ENCODE measurements at places on chromosomes 12 and 14.

DNA sequence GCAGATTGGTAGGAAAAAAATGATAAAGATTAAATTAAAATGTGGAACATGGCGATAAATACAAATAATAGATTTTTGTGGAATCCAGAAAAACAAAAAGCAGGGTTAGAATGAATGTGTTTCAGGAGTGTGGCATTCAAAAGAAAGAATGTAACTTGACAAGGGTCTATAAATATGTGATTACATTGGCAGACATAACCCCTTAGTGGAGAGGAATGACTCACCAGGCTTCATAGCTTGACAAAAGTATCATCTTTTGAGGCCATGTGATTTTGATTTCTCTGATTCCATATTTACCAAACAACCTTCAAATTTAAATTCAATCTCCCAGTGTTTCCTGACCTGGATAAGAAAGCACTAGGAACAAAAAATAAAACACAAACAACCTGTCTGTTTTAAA, 24.4 kb upstream of the MGST1 start:
- no peak for DNase-seq

GRCh38 chr14:57136669-57137328, 131.9 kb downstream of the EXOC5 start:
- DNase-seq = no peak

GRCh38 chr12:124829008-124829707, 34.5 kb downstream of the SCARB1 start:
- no peak for DNase-seq

- DNase-seq = no peak
These were observed 275.5 kb downstream of the ALG10 start for GRCh38 chr12:34297790-34298164.

DNA sequence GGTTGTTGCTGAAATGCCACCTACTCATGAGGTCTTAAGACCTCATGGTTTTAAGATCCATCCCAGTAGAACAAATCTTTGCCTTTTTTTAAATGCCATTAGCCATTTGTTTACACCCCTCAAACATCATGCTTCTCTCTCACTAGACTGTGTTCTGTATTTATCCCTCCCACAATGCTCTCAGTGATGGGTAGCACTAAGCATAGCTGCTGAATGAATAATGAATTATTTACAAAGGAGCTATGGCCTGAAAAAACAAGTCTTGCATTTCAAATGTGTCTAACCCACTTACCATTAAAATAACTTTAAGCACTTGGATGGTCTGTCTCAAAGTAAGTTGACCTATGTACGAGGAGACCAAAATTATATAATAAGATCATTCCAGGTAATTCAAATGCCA, 334.5 kb downstream of the PAWR start:
- no peak for DNase-seq

- DNase-seq = no peak
These were observed 885.5 kb upstream of the FBXO33 start for GRCh38 chr14:40317690-40318089.

GRCh38 chr12:105679982-105680381, 349.5 kb downstream of the C12orf75 start:
- DNase-seq = no peak

GRCh38 chr14:25150934-25151790, 101.2 kb upstream of the STXBP6 start:
- no peak for DNase-seq

GRCh38 chr12:67876305-67876915, 112.8 kb upstream of the IFNG-AS1 start:
- no peak for DNase-seq

DNA sequence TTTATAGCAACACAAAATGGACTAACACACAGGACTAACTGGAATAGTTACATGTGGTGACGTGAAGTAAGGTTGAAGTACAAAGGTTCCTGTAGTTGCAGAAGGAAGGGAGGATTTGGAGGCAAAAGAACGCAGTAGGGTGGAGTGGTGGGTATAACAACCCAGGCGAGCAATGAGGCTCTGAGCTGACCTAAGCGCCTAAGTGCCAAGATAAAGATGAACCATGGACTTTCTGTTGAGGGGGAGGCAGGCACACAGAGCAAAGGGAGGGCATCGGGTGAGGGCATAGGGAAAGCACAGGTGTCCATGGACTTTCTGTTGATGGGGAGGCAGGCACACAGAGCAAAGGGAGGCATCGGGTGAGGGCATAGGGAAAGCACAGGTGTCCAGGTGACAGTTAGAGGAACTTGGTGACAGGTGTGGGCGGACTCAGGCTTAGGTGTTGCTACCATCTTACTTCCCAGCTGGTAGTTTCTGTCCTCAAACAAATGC, 15.2 kb downstream of the SCNN1A start:
- DNase-seq = no peak

- DNase-seq = peak; percentile 22
These were observed 23.6 kb downstream of the VASH1 start for GRCh38 chr14:76784881-76785280.

- DNase-seq = no peak
These were observed 34.0 kb downstream of the GRIN2B start for GRCh38 chr12:13947276-13947946.

DNA sequence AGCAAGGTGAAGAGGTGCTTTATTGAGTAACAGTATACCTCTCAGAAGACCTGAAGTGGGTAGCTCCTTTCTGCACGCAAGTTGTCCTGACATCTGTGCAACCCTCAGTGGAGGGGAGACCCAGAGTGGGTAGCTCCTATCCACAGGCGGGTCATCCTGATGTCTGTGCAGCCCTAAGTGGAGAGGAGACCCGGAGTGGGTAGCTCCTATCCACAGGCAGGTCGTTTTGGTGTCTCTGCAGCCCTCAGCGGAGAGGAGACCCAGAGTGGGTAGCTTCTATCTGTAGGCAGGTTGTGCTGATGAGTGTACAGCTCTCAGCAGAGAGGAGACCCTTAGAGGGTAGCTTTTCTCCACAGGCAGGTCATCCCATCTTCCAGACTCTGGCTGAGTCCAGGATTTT, 45.1 kb upstream of the PRPF39 start:
- DNase-seq = no peak

DNA sequence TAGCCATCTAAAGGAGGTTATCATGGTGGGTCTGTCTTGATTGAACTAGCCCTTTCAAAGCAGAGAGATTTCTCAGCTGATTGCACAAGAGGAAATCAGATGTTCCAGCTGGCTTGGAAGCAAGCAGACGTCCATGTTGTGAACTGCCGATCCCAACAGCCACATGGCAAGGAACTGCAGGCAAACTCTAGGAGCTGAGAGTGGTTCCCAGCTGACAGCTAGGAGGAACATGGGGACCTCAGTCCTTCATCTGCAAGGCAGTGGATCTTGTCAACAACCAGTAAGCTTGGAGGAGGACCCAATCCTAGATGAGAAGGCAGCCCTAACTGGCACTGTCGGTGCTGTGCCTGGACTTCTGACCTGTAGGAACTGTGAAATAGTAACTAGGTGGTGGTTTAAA, 7.7 kb downstream of the ACVR1B start:
- no peak for DNase-seq

- DNase-seq = no peak
These were observed 115.3 kb upstream of the PLXNC1 start for GRCh38 chr12:94033101-94033500.

DNA sequence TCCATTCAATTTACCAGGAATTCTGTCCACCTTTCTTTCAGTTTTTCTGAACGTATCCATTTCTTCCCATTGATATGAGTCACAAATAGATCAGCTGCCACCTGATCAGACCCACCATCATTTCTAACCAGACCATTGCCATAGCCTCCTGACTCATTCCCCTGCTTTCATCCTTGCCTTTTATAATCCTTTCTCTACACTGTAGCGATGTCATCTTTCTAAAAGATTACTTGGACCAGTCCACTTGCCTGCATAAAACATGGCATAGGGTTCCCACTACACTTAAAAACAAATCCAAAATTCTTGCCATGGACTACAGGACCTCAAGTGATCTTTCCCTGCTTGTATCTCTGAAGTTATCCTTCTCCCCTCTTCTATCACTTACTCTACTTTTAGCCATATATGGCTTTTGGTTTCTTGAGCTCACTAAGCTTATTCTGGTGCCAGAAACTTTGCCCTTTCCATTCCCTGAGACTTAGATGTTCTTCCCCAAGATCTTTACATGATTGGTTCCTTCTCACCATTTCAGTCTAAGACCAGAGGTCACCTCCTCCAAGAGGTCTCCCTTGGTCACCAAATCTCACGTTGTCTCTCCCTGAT, 149.5 kb upstream of the KRR1 start:
- no peak for DNase-seq

DNA sequence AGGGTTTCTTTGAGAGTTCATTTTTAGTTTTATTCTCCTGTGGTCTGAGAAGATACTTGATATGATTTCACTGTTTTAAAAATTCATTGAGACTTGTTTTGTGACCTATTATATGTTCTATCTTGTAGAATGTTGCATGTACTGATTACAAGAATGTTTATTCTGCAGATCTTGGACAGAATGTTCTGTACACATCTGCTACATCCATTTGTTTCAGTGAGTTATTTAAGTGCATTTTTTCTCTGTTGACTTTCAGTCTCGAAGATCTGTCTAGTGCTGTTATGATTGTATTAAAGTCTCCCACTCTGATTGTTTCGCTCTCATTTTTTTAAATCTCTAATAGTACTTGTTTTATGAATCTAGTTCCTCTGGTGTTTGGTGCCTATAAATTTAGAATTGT, 1319.8 kb downstream of the TMEM121 start:
- no peak for DNase-seq

DNA sequence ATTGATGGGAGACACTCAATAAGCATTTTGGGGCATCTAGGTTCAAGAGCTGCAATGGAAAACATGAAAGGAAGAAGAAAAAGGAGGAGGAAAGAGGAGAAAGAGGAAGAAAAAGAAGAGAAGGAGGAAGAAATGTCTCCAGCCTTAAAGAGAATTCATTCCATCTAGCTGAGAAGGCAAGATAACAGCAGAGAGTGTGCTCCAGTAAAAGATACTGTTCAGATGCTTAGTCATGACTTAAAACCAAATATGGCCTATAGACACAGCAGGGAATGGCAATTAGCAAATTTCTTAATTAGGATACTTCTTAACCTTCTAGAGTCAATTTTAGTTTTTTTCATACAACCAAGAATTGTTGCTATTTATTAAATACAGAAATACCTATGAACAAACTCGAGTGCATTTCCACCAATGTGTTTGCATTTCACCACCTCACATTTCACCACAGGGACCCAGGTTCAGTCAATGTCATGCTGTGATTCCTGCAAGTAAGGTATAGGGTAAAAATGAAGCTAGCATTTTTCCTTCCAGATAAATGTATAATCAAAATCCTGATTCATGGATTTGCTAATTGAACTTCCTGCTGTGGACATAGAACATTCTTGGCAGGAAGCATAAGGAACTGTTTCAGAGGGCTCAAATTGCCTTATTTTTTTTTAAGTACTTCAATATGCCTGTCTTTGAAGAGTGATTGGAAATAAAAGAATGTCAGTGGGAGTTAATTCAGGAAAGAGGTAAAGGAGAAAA, 177.8 kb downstream of the RPS29 start:
- no peak for DNase-seq

GRCh38 chr12:108321688-108322087, 17.4 kb downstream of the CMKLR1 start:
- DNase-seq = no peak

DNA sequence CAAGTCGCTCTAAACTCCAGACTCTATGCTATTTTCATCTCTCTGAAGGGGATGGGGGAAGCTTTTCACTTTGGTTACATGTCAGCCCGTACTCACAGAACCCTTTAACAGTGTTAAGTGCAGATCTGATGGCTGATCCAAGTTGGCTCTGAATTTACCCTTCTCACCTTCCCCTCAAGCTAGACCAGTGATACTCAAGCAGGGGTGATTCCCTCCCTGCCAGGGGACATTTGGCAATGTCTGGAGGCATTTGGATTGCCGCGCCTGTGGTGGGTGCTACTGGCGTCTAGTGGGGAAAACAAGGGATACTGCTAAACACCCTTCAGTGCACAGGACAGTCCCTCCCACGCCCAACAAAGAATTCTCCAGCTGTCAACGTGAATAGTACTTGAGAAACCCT, 6.0 kb upstream of the TEX52 start:
- DNase-seq = no peak

GRCh38 chr14:104967386-104968152, 10.6 kb downstream of the AHNAK2 start:
- DNase-seq = no peak

GRCh38 chr12:98418357-98419075, 96.9 kb upstream of the TMPO start:
- no peak for DNase-seq

DNA sequence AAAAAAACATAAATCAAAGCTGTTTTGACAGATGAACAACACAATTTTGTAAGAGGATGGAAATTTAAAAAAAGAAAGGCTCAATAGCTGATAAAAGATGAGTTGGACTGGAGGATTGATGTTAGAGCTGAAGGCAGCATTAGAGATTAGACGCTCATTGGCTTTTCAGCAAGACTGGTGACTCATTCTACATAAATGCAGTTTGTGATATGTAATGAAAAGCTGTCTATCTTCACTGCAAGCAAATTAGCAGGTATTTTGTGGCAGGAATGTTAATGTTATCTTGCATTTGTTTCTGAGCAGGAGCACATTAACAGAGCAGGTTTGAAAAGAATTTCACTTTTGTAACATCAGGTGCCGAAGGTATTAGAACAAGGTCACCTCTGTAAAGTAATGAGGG, 442.7 kb upstream of the NOVA1 start:
- no peak for DNase-seq

GRCh38 chr14:38605193-38606114, 349.6 kb upstream of the CLEC14A start:
- no peak for DNase-seq

- no peak for DNase-seq
These were observed 218.8 kb downstream of the DPF3 start for GRCh38 chr14:72675126-72675525.

DNA sequence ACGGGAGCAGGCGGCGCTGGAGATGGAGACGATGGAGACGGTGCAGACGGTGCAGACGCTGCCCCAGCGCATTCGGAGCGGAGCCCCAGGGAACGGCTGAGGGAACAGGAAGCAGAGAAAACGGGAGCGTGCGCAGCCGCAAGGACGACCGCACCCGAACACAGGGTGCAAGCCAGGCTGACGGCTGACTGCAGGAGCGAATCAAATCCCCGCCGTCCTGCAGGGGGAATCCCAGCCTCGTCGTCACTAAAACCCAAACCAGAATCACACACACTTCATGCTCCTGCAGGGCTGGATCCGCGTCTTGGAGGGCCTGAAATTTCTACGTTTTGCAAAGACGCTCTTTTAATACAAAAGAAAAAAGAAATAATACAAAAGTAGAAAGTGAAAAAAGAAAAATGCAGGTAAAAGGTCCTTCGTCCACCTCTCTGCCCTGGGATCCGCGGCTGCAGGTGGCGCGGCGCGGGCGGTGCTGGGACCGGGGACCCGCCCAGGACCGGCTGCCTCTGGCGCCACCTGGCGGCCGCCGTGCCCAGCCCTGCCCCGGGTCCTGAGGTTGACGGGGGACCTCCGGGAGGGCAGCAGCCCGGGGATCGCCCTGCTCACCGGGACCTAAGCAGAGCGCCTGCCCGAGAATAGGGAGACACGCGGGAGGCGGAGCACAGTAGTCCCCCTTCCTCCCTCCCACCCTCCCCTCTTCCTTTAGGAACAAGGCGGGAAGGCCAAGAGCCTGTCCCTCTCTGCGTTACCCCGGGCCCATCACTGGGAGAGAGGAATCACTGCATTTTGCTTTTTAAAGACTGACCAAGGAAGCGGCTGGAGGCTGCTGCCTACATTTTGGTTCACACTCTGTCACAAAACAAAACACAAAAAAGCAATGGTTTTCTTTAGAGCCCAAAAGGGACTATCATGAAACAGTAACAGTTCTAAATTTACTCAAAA, 20.1 kb downstream of the STX2 start:
- DNase-seq = peak; percentile 69
